ENCODE measurements at places on chromosomes 12 and 14.

- no peak for DNase-seq
Observed at GRCh38 chr12:19282133-19282699, 152.7 kb downstream of the PLEKHA5 start.

- no peak for DNase-seq
Observed at GRCh38 chr12:58703866-58704265, 216.4 kb downstream of the LRIG3 start.

- DNase-seq: no peak
Observed at GRCh38 chr14:63717702-63718101, 10.2 kb downstream of the SGPP1 start.

- no peak for DNase-seq
Observed at GRCh38 chr14:93379831-93380230, 32.8 kb downstream of the COX8C start.

DNA sequence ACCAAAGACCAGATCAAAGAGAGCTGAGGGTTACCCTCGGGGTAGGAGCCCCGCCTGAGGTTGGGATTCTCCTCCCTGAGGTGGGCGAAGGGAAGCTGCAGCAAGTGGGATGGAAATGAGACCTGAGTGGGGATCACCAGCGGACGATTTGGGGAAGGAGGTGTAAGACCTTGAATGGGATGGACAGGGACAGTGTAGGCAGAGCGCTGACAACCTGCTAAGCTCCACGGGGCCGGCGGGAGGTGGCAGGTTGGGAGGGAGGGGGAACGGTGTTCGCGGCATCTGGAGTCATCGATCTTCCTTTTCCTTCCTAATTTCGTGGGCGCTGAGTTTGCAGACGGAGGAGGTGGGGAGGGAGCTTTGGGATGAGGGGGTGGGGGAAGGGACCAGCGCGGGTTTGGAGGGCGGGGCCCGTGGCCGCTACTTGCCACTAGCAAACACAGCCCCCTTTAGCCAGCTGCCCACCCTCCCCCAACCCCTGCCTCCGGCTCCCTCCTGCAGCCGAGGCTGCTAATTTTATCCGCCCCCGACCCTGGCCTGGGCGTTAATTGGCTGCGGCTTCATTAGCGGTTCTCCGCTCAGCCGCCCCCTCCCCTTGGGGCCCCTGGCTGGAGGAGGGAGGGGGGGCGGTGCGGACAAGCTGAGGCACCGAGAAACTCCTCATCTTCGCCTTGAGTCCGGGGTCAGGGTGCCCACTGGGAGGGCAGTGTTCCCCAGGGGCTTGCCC lies 2.8 kb upstream of the SHMT2 start:
- no peak for DNase-seq

- no peak for DNase-seq
Observed at GRCh38 chr12:114046236-114046998, 80.3 kb upstream of the RBM19 start.

- DNase-seq: no peak
Observed at GRCh38 chr14:30221546-30221945, 293.9 kb upstream of the PRKD1 start.

DNA sequence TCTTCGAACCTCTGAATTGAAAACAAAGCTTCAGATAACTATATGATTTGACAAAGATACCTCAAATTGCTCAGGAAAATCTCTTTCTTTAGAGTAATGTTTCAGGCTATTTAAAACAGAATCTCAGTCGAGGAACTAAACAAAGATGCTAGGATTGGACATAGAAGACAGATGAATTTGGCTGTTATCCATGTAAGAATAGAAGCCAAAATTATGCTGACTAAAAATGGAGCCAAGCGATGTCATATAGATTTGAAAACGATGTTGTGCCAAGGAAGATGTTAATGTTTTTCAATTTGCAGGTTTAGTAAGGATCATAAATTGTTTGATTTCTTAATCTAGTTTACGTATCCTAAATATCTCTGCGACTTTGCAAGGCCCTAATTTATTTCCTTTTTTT lies 295.9 kb downstream of the FOXG1 start:
- no peak for DNase-seq

DNA sequence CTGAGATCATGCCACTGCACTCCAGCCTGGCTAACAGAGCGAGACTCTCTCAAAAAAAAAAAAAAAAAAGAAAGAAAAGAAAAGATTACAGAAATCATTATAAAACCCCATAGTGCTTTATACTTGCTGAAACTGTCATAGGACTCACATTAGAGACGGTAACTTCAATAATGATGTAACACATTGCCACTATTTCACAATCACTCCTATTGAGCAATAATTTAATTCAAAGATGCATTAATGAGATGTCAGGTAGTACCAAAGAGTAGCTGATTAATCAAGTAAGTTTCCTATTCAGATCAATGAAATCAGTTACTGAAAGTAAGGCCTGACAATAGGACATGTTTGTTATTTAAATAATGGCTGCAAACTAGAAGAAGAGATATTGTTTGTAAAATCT lies 751.5 kb upstream of the ALG10B start:
- DNase-seq: no peak

GRCh38 chr12:66392266-66392915 lies 90.1 kb downstream of the HELB start:
- no peak for DNase-seq

DNA sequence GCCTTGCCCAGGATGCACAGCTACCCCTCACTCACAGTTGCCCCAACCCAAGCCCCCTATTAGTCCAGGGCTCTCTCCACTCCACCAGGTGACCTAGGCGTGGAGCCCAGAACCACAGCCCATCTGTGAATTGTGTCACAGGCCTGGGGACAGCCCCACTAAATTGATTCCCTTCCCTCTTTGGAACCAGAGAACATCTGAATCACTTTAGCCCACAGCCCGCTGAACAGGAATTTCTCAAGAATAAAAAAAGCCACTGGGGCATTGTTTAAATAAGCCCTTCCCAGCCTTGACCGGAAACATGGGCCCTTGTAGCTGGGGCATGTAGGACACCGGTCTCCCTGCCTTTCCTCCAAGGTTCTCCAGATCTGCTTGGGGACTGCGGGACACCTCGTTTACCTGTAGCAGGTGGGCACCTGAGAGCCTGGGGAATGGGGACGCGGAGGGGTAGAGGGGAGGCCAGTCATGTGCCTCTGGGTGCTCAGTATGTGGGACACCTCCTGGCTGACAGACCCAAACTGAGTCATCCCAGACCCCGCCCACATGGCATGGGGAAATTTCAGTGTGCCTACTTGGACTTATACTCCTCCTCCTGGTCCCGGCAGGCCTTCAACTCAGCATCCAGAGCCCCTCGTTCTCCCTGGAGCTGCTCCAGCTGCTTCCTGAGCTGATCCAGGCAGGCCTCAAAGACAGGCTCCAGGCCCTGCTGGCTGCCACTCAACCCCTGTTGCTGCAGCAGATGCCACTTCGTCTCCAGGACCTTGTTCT lies 1.3 kb downstream of the KRT78 start:
- no peak for DNase-seq

DNA sequence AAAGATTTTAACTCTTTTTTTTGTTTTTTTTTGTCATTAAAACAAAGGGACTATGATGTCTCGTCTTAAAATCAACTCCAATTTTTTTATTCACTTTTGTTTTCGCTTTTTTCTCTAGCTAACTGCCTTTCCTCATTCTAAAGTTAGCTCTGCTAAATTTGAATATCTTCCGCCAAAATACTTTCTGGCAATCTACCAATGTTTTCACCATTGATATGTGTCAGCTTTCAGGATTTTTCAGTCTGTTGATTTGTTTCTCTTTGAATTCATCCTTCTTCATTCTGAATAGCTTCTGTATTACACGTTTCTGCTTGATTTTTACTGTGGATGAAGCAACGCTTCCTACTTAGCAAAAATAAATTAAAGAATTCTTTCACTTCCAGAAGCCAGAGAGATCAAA lies 38.7 kb upstream of the NOVA1 start:
- DNase-seq: no peak

DNA sequence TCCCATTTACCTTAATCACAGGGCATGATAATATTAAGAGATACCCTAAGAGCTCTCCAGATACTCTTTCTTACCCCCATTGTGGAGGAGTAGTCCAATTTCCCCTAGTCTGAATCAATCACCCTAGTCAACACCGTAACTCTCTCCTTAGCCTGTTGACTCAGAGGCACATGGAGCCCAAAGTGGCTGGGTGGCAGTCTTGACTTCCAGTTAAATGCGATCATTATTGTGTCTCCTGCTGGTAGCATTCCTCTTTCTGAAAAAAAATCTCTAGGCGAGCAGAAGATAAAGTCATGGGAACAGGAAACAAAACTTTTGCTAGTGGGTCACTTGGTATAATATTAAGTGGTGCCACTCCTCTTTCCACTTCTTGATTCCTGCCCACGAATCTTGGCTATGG lies 46.4 kb downstream of the EMP1 start:
- no peak for DNase-seq

DNA sequence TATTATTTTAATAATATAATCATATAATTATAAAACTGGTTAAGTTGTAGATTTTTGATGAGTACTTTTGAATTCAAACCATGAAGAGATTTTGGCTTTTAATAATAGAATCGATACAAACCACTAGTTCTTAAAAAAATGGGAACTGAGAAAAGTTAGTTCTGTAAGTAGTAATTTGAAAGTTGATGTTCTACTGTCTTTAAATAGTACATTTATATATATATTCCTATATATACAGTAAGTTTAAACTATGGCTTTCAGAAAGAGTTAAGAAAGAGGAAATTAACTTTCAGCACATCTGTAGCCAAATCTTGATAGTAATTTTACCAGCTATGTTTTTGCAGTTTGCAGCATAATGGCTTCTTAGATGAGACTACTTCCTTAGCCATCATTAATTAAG lies 7.8 kb downstream of the LRRK2 start:
- no peak for DNase-seq

- DNase-seq: no peak
Observed at GRCh38 chr14:89576145-89576927, 159.3 kb upstream of the FOXN3 start.

DNA sequence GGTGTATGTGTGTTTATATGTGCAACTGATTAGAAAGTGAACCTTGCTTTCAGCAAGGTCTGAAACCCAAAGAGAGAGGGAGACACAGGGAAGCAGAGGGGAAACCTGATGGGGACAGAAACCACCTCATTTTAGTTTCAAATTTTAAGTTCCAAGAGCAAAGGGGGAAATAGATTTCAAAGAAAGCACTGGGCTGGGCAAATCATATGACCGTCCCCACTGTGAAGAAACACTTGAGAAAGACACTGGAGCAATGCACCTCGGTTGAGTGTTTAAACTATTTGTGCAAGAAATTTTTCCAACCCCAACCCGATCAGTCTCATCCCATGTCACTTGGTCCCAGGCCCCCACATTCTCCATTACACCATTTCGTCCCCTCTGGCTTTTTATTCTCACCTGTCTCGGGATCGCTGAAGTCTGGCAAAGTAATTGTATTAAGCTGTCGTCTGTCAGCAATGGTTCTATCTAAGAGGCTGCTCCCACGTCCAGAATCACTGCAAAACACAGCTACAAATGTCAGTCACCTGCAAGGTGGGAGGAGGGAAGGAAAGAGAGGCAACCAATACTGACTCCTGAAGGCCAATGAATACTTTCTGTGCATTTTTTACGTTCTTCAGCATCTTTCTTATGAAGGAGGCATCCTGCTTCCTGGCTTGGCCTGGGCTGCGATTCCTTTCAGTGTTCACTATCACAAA lies 205.7 kb downstream of the TTC7B start:
- no peak for DNase-seq

- DNase-seq: no peak
Observed at GRCh38 chr12:119949145-119949544, 39.9 kb upstream of the BICDL1 start.

- no peak for DNase-seq
Observed at GRCh38 chr12:38477340-38478090, 160.9 kb downstream of the ALG10B start.

GRCh38 chr12:55845361-55845760 lies 2.6 kb upstream of the MMP19 start:
- no peak for DNase-seq

DNA sequence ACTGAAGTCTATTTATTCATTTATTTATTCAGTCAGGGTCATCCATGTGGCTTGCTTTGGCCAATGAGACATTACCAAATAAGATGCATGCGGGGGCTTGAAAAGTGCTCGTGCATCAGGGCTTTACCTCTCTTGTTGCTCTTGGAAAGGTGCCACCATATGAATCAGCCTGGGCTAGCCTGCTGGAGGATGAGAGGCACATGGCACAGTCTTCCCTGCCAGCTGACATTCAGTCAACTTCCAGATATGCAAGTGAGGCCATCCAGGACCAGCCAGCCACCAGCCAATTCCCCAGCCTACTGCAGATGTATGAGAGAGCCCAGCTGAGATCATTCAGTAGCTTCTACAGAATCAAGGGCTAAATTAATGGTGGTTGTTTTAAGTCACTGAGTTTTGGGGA lies 105.2 kb upstream of the RPH3A start:
- no peak for DNase-seq

DNA sequence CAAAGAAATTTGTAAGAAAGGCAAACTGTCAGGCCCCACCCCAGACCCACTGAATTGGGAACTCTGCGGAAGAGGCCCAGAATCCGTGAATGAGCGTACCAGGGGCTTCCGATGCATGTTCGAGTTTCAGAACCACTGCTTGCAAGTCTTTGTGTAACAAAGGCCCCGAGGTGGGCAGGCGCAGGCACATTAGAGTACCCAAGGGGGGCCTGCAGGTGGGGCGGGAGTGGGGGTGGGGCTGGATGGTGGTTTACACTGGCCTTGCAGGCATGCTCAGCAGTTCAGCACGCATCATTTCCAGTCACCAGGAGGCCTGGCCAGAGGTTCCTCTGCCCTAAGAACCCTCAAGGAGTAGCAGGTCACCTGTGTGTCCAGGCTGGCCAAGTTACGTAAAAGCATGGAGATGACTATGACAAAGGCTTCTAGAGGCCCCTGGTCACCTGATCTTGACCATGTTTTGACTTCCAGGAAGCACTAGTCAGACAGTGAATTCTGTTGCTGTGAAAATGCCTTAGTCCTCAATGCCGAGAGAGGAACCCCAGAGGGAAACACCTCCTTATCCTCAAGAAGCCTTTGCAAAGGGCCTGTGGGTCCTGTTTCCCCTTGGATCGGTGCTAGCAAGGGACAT lies 33.2 kb upstream of the IRF2BPL start:
- no peak for DNase-seq

GRCh38 chr14:72104011-72104613 lies 171.9 kb downstream of the RGS6 start:
- no peak for DNase-seq

DNA sequence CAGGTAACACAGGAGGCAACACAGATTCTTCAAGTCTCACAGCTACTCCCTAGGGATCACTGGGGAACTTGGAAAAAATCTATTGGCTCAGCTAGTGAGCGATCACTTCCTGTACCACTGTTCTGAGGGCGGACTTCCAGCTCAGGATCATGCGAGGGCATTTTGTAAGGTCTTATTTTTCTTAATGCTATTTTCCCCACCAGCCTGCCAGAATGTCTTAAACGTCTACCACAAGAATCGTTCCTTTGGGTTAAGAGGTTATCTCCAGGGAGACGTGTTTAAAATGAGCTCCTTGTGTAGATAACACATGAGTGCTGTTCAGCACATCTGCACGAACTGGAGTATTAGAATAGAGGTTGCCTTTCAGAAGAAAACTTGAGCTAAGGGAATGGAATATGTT lies 162.6 kb downstream of the ETNK1 start:
- DNase-seq: no peak

GRCh38 chr12:6038160-6038559 lies 86.3 kb downstream of the VWF start:
- no peak for DNase-seq
